ENCODE measurements at places on chromosomes 4 and X.

- DNase-seq: no peak
Observed at GRCh38 chr4:11698846-11699590, 270.3 kb upstream of the HS3ST1 start.

GRCh38 chr4:169270810-169271691, at the start of gene SH3RF1:
TSS of gene SH3RF1 (minus strand) at chr4:169270956. CDS start at chr4:169269212, 1,744 bp downstream.
- no peak for DNase-seq

DNA sequence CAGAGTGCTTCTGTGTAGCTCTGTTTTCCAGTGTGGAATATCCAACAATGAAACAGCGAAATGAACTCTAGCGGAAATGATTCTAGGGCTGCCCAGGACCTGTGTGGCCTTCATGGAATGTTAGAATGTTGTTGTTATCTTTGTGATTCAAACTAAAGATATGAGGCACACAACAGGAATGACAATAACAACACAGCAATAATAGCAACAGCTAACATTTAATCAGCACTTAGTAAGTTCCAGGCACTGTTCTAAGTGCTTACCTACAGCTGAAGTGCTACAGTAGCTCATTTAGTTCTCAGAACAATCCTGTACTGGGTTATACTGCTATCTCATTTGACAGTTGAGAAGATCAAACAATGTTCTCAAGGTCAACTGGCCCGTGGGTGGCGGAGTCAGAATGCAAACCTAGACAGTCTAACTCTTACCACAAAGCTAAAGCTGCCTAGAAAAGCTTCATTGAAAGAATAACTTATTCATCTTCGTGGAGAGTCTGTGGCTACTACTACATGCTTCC, 63.7 kb downstream of the MAML3 start:
- no peak for DNase-seq

DNA sequence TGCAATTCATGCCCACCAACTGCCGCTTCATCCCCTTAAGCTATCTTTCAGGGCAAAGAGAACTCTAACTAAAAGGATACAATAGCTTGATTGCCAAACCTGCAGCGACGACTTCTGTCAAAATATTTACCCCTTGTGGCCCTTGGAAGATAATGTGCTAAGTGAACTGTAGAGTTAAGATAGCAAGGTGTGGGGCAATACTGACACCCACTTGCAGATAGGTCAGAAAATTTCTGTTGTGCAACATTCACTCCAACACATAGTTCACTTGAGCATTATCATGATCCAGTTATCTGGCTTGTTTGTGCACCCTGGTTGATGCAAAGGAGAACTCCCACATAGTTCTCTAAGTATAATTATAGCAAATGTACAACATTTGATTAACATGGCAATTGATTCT, 55.6 kb downstream of the RHOXF2B start:
- no peak for DNase-seq

- no peak for DNase-seq
Observed at GRCh38 chr4:77437079-77437478, 168.5 kb upstream of the CXCL13 start.

DNA sequence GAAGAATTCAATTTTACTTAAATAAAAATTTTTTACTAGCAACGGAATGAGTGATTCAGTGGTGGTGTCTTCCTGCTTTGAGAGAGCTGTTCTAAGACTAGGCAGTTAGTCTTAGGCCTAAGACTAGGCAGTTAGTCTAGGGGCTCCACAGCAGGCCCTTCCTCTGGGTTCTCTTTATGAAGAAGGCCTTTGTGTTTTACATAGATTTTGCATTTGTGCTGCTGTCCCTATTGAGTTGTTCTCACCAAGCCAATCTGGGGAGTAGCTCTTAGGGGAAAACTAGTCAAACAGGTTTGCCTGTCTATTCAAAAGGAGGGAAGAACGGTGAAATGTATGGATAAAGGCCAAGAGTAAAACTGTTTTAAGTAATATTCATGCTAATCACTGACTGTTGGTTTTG, 7.6 kb downstream of the UGT8 start:
- no peak for DNase-seq
